CD4-positive, alpha-beta T cell treated with Interleukin-21 for 1 hour (primary cell): ENCODE measurements at places on chromosomes 4 and X.

GRCh38 chr4:115090483-115091075 is 22.8 kb downstream of the NDST4 start:
- no peak for DNase-seq

DNA sequence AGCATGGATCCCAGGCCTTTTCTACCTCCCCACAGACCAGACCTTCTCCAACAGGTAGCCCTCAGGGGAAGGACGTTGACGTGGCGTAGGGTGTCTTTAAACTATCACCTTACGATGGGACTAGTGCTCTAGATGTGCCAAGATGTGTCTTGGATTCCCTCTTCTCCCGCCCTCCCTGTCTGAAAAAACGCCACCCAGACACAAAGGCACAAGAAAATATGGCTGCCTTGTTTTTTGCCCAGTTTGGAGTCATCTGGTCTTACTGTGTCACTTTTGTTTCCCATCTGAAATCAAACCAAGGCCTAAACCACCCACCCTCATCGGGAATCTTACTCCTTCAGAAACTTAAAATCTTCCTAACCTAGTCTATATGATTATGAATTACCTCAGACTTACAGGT is 235.4 kb downstream of the OR13H1 start:
- DNase-seq: no peak

DNA sequence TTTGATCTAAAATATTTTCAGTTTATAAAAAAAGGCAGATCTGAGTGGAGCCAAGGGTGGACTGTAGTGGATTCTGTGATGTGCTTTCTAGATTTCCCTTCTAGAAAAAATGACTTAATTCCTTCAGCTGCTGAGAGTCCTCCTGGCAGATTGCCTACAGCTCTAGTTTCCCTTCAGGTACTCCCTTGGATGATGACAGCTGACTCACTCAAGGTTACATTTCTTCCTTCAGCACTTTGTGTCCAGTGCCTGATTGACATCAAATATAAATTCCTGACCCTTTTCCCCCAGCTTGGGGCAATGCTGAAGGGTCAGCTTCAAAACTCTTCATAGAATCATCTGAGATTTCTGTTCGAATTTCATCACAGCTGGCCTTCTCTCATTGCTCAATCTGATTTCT is 161.7 kb downstream of the EMCN start:
- no peak for DNase-seq

GRCh38 chr4:8402640-8403039 is 37.9 kb downstream of the ACOX3 start:
- DNase-seq: no peak

GRCh38 chr4:93147524-93148212 is 680.9 kb upstream of the ATOH1 start:
- DNase-seq: no peak

DNA sequence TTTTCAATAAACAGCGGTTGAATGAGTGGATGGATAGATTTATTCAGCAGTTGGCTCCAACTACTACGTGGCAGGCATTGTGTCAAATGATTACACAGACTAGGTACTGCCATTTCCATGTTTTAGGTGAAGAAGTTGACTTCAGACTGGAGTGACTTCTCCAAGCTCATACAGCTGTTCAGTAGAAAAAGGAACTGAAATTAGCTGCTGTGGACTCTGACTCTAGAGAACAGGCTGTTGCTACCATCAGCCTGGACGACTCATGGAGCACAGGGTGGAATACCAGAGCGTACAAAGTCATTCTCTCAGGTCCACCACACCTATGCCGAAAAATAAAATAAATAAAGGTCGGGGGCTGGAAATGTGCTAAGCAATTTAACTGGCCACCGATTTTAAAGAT is 45.3 kb downstream of the TENM3 start:
- DNase-seq: no peak

DNA sequence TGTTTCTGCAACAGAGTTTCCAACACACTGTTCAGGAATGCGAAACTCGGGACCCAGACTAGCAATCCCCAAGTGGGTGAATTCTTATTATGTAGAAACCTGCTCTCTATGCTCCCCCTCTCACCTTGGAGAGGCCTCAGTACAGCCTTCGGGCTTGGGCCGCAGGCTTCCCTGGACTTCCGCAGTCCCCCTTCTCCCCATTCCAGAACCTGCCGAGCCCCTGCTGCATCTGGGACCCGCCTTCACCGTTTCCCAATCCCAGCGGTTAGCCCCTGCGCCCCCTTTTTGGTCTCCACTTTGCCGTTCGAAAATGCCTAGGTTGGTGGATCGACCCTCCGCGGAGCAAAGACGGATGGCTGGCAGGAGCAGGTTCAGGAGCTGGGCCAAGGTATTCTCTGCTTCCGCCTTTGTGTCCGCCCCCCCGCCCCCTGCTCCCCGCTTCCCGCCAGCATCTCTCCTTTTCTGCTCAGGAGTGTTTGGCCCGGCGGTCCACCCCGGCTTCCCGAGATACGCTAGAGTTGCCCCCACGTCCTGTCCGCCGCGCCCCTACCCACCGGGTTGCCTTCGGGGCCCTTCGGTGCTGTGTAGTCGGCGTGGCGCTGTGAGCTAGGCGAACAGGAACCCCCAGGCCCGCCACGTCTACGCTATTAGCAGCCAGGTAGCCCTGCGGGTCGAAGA is 11.5 kb downstream of the HAND2 start:
- no peak for DNase-seq

GRCh38 chr4:112589206-112589605 is 47.5 kb downstream of the ZGRF1 start:
- no peak for DNase-seq

DNA sequence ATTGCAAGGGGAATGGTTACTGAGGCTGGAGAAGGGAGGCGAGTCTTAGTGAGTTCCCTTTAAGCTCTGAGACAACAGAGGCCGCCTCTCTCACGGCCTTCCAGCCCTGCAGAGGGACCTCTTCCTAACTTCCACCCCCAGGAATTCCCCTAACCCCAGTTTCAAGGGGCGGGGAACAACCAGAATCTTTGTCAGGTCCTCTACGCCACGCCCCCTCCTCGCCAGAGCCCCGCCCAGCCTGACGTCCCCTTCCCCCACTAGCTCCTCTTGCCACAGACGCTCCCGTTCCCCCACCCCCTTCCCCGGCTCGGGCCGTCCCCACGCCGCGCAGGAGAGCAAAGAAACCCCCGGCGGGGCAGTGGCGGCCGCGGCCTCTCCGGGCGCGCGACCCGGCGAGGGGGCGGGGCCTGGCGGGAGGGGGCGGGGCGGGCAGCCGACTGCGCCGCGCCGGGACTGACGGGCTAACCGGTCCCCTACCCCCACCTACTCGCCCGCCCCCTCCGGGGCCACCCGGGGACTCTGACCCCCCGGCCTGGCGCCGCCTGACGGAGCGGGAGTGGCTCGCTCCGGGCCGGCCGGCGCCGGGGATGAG is 12.3 kb upstream of the TMEM156 start:
- peak; percentile 98 for DNase-seq

GRCh38 chrX:134764202-134764785 is 106.0 kb upstream of the PLAC1 start:
- DNase-seq: peak; percentile 46

- DNase-seq: no peak
Measured at GRCh38 chr4:95580226-95580625, 31.5 kb upstream of the UNC5C start.

GRCh38 chrX:48467281-48467761 is 2.7 kb downstream of the SLC38A5 start:
- DNase-seq: no peak

GRCh38 chr4:4810092-4810774 is 49.2 kb upstream of the MSX1 start:
- DNase-seq: no peak

DNA sequence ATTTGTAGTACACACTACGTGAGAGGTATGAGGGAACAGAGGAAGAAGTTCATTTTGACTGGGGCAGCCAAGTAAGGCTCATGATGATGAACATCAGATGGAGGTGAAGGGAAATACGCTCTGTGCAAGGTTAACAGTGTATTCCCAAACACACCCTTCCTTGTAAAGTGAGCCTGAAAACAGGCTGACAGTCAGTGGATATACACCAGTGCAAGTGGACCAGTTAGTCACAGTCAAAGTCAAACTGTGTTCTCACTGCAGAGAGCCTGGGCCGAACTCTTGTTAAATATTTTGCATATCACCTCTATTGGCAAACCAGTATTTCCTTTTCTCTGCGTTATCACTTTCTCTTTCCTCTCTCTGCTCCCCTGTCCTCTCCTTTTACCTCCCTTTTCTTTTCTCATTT is 23.4 kb upstream of the RHOH start:
- DNase-seq: no peak

DNA sequence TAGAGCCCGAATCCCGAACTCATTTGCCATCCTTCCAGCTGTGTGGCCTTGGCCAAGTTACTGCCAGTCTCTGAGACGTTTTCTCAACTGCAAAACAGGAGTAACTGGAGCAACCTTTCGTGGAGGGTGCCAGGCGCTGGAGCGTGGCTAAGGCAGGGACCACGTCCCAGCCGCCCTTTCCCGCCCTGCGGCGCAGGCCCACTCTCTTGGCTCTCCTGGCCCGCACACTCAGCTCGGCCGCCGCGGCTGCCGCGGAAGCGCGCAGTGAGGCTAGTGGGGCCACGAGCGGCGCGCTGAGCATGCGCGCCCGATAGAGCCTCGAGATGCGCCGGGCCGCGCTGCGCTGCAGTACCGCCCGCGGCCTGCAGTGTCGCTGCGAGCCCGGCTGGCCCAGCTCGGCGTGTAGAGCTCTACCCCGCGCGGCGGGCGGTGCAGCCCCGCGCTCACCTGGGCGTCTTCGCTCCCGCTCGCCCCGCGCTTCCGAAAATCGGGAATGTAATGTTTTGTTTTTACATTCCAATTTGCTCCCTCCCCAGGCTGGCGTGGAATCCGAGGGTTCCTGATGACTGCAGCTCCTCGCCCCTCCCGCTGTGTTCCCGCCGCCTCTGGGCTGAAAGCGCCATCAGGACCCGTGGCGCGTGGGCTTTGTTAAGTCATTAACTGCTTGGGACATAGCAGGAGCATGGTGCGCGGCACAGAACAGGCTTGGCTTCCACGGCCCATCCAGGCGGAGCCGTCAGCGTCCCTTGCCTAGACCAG is 4.0 kb upstream of the ZNF518B start:
- peak; percentile 79 for DNase-seq

- no peak for DNase-seq
Measured at GRCh38 chrX:153642655-153643430, 4.2 kb upstream of the DUSP9 start.

- DNase-seq: peak; percentile 39
Measured at GRCh38 chr4:169492436-169493163, 119.8 kb downstream of the NEK1 start.

DNA sequence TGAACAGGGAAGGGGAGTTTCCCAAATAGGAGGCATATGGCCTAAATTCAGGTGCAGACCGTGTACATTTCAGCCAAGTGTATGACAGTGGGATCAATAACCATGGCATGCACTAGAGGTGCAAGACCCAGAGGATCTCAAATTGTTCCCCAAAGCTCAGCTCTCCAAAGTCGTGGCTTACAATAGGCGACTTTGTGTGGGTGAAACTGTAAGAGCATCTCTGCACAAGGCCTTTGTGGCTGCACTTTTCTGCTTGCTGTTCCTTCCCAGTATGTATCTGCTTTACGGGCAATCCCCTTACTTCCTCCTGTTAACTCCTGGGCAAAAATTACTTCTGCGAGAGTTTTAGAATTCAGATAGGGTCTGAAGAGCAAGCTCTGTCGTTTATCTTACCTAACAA is 518.3 kb upstream of the ZFP42 start:
- no peak for DNase-seq

DNA sequence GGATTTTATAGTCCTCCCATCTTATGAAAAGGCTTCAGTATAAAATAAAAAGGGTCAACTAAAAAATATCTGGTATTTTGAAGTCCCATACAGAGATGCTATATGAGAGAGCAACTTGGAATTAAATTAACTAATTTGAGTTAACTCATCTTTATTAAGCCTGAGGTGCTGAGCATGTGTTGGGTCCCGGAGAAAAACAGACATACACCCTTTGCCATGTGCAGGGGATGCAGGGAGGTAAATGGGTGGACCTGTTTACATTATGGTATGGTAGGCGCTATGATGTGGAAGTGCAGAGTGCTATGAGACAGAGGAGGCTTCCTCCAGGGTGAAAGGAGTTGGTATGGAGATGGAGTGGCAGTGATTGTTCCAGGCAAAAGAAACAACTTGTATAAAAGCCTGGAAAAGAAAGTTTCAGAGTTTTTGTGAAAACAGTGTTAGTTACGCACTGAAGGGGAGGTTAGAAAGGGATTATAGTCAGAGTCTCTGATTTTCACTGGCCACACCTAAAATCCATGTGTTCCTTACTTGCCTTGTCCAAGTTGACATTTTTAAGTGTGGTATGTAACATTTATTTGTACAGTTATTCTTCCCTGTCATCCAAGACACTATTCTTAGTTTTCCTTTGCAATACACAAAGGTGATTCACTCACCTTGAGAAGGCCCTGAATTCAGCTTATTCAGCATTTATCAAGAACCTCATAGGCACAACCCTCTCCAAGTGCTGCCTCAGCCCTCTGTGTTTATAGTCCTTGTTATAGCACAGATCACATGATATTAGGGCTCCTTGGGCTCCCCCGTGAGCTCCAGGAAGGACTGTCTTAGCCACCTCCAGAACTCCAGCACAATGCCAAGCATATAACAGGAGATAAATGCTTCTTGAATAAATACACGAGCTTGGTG is 152.0 kb downstream of the RASL11B start:
- no peak for DNase-seq

DNA sequence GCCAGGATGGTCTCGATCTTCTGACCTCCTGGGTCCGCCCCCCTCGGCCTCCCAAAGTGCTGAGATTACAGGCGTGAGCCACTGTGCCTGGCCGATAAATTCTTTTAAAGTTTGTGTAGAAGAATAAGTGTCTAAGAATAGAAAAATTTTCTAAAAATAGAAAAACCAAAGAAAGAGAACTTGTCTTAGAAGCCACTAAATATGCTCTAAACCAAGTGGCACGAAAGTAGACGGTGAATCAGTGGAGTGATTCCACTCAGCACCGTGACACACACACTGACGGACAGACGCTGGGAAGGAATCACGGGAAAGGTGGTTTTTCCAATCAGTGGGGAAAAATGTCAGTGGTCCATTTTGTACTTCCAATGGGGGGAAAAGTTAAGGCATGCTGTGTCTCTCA is 72.7 kb upstream of the PSAPL1 start:
- no peak for DNase-seq

- no peak for DNase-seq
Measured at GRCh38 chr4:26257850-26258249, 63.0 kb upstream of the RBPJ start.

GRCh38 chr4:117545039-117545438 is 459.7 kb upstream of the TRAM1L1 start:
- DNase-seq: no peak

GRCh38 chr4:4182835-4183568 is 43.7 kb downstream of the OTOP1 start:
- DNase-seq: no peak

DNA sequence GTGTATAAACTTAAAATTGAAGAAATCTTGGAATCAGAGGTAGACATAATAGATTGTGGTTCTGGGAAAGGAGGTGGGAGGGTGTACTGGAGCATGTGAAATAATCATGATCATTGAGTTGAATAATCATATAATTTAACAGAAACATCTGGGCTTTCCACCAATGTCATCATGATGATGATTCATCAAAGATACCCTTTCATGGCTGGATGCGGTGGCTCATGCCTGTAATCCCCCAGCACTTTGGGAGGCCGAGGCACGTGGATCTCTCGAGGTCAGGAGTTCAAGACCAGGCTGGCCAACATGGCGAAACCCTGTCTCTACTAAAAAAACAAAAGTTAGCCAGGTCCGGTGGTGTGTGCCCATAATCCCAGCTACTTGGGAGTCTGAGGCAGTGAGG is 6.7 kb upstream of the RUFY3 start:
- no peak for DNase-seq
